Stimulated activated CD8-positive, alpha-beta memory T cell treated with anti-CD3 and anti-CD28 coated beads, Interleukin-15, amount 100 ng/mL, for 24 hours (primary cell): ENCODE measurements at places on chromosomes 2 and 18.

GRCh38 chr2:105072039-105072438 is 34.2 kb downstream of the MRPS9 start:
- no peak for DNase-seq

DNA sequence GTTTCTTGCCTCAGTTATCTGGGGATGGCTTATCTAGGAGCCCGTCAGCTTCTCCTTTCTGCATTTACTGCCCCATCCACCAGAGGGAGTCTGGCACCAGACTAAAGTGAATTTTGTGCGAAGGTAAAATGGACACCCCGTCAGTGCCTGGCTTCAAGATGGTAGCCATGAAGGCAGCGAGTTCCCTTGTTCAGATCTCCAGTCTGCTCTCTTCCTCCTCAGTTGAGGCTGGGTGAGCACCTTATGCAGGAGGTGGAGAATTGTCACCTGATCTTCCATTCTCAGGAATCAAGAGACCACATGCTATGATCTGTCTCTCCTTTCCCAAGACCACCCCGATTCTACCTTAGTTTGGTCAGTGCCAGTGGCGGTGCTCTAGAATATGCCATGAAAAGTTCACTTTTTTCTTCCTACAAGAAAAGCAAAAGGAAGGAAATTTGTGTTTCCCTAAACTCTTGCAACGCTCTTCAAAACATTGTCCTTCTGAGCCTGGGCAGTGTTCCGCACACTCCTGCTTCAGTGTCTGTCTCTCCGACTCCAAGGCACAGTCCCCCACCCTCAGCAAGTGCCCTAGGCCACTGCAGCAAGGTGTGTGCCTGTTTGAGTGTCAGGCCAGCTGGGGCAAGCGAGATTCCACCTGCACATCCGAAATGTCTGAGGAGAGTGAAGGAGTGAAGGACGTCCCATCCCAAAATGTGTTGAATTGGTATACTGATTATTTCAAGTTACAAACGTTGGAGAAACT is 168.6 kb downstream of the SS18 start:
- DNase-seq, result no peak

DNA sequence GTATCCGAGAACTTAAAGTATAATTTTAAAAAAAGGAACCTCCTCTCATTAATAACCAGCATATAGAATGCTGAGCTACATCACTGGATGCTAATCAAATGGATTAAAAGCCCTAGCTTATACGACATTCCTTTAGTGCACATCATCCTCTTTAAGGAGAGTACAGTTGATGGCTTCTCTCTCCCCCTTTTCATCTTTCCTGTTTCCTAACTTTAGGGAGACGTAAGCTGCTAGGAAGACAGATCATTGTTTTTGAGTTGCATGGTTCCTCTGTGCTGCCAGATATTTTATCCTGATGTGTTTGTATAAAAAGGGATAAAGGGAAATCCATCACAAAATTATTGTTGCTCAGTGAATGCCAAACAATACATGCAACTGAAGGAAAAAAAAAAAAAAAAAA is 94.2 kb downstream of the SLC8A1 start:
- DNase-seq, result no peak

DNA sequence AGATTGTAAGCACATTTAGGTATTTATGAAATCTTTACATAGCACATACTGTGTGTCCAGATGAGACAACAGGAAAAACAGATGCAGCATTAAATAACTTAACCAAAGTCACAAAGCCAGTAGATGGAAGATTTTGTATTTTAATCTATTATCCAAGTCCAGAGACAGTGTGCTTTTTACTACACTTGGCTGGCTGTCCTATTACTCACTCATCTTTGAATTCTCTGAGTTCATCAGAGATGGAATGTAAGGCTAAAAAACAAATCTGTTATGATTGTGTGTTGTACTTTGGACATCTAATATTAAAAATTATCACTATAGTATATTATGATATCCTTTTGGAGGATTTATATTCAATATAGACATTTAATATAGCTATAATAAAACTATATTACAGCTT is 1189.4 kb downstream of the DSC3 start:
- no peak for DNase-seq

- no peak for DNase-seq
Observed at GRCh38 chr2:54859416-54859815, 136.0 kb downstream of the EML6 start.

- no peak for DNase-seq
Observed at GRCh38 chr18:56538746-56539145, 99.6 kb downstream of the TXNL1 start.

DNA sequence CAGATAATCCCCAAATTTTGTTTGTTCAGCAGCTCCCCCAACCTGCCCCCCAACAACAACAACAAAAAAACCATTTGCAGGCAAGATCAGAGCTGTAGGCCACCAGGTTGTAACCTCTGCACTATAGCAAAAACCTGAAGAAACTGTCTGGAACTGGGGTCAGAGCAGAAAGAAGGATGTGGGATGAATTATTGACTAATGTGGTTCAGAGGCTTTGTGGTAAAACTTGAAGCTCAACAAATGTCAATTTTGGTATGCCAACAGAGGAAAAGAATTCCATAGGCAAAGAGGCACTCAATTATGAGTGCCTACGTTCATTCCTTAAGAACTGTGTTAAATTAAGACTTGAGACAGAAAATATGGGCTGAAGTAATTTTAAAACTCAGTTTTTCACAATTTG is 255.1 kb downstream of the STK39 start:
- no peak for DNase-seq

DNA sequence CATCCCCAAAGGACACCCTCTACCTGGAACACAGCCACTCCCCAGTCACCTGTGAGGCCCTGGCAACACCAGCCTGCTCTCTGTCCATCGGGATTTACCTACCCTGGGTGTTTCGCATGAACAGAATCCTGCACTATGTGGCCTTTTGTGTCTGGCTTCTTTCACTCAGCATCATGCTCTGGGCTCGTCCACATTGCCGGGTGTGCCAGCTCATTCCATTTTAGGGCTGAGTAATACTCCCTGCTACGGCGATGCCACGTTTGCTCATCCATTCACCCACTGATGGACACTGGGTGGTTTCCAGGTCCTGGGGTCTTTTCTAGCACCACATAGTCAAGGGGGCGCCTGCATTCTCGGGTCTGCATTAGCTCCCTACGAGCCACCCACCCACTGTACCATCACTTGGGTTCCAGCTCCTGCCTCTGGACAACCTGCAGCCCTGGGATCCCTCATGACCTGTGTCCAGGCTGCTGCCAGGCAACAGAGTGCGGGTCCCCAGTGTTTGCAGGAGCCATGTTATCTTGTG is 22.0 kb downstream of the KCNF1 start:
- no peak for DNase-seq

- DNase-seq, result no peak
Observed at GRCh38 chr18:68803356-68803755, 5.5 kb downstream of the CCDC102B start.

DNA sequence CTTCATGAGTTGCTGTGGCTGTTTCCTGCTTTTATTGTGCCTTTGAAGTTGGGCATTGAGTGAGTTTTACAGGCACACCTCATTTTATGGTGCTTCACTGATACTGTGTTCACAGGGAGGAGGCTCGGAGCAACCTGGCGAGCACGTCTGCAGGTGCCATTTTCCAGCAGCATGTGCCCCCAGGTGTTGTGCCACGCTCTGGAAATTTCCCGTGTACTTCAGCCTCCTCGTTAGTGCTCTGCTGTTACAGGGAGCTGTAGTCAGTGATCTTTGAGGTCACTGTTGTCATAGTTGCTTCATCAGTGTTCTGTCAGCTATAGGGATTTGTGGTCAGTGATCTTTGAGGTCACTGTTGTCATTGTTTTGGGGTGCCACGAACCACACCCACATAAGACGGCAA is 20.1 kb downstream of the CTDP1 start:
- DNase-seq, result no peak

DNA sequence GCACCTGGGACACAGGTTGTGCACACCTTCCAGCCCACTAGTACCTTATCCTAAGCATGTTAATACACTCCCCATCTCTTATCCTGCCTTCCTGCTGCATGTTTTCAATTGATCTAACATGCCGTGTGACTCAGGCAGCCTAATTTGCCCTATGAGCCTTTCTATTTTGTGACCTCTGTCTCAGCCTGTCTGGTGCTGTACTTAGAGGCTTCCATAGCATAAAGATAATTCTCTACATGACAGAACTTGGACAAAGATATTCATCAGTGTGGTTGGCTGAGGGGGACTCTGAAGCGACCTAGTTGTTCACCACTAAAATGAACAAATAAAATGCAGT is 8.6 kb upstream of the TMEM37 start:
- no peak for DNase-seq

DNA sequence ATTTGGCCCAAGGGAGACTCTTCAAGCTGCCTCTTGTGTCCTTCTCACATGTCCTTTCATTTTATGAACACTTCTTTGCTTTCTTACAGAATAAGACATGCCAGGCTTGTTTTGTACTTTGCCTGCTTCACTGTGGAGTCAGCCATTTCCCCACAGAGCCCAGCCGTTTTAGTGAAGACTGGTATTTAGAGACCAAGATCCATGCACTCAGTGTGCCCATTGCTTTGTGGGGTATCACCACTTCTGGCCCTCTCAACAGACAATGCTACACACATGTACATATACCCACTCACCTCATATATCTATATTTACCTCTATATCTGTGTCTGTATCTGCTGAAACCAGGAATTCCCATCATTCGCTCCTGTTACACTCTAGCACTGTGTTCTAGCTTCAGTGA is 74.1 kb downstream of the FARP2 start:
- DNase-seq, result no peak

DNA sequence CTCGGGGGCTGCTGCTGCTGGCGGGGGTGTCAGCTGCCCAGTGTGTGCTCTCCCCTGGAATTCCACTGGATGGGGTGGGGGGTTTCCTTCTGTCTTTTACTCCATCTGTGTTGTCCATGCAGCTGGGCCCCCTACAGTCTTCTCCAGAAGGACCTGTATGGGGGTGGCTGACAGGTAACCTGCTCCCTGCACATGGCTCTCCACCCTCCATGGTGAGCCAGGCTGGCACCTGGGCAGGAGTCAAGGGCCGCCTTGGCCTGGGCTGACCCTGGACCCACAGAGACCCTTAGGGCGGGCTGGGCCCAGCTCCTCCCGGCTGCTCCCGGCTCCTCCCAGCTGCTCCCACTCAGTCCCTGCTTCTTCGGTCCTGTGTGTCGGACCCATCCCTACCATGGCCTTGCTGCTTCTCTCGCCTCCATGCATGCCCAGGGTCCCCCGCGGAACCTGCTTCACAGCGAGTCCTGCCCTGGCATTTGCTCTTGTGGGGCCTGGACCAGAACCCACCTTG is 15.0 kb downstream of the SNTG2 start:
- DNase-seq, result no peak

- no peak for DNase-seq
Observed at GRCh38 chr2:154402213-154402612, 296.3 kb upstream of the KCNJ3 start.

DNA sequence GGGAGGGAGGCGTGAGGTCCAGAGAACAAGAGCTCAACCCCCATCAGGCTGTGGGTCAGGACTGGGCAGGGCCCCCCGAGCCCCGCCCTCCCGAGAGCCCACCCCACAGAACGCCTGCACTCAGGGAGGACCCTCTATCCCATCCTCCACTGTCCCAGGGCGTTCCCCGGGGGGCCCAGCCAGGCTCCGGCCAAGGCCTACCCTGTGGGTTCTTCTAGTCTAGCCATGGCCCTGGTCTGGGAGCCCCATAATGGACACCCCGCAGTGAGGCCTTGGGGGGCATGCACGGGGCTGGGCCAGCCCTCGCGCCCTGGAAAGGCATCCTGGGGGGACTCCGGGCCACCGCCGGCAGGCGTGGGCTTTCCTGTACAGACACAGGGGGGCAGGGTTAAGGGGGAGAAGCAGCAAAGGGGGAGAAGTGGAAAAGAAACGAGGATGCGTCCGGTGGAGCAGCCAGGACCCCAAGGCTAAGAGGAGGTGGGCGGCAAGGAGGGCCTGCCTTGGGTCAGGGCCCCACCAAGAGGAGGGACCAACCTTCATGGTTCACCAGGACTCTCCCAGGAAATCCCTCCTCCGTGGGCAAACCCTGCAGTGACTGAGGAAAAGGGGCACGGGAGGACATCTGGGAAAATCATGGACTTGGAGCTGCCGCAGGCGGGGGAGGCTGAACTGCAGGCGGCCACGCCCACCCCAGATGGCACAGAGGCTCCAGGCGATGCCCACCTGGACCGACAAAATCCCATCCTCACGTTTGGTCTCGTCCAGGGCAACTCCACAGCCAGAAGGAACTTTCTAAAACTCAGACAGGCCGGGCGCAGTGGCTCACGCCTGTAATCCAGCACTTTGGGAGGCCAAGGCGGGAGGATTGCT is 2.7 kb upstream of the CROCC2 start:
- no peak for DNase-seq

DNA sequence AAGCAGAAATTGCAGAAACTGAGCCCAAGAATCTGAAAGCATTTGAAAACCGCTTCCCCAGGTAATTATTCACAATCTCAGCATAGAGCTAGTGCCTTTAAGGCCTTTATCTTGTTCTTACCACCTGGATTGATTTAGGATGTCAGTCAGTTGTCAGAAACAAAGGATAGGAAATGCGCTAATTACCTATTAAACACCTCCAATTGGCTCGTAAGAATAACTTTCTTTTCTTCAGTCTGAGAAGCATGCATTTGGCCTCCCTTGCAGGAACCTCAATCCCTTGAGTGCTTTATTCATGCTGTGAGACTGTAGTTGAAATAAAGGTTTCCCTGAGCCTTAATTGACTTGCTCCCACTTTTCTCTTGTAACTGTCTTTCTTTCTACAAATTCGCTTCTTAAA is 400.3 kb upstream of the LRATD1 start:
- no peak for DNase-seq

DNA sequence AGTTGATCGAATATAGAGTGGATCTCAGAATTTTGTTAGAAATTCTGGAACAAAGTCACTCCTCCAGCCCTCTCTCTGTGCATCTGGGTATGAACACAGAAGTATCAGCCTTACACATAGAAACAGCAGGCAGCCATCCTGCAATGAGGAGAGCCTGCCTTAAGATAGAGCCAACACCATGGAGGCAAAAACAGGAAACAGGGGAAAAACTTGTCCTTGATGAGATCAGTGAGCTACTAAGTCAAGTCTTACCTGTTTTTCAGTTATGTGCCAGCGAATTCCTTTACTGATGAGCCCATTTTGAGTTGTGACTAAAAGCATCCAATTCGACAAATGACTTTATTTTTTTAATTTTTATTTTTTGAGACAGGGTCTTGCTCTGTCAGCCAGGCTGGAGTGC is 26.6 kb upstream of the MREG start:
- DNase-seq, result no peak

DNA sequence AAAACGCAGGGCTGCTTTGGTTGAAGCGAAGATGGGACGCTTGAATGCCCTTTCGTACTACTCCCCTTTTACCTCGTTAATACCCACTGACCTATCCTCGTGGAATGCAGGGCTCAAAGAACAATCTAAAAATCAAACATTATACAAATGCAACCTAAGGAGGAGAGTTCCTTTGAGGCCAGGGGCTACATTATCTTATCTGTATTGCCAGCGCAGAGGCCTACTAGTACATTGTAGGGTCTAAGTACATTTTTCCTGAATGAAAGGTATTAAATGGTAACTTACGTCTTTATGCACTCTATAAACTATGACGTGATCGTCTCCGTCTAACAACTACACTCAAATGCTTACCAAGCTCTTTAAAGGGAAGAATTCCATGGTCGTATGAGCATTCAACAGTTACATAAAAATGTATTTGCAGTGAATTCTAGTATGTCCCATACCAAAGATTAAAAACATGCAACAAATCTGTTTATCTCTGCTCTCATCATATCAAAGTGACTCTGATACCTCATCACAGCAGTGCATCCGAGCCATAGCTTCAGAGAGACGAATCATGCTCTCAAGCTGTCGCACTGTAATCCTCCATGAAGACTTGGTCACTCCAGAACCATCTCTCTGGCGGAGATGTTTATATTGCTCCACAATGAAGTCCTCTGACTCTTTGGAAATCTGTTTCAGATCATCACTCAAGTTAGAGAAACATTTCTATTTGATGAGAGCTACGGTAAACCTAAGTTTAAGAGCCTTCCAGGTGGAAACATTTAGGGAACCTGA is 14.1 kb upstream of the LCT start:
- DNase-seq, result no peak
